ENCODE measurements at places on chromosomes 7 and 10.

GRCh38 chr10:123800289-123800688, 91.3 kb downstream of the CPXM2 start:
- DNase-seq = no peak

DNA sequence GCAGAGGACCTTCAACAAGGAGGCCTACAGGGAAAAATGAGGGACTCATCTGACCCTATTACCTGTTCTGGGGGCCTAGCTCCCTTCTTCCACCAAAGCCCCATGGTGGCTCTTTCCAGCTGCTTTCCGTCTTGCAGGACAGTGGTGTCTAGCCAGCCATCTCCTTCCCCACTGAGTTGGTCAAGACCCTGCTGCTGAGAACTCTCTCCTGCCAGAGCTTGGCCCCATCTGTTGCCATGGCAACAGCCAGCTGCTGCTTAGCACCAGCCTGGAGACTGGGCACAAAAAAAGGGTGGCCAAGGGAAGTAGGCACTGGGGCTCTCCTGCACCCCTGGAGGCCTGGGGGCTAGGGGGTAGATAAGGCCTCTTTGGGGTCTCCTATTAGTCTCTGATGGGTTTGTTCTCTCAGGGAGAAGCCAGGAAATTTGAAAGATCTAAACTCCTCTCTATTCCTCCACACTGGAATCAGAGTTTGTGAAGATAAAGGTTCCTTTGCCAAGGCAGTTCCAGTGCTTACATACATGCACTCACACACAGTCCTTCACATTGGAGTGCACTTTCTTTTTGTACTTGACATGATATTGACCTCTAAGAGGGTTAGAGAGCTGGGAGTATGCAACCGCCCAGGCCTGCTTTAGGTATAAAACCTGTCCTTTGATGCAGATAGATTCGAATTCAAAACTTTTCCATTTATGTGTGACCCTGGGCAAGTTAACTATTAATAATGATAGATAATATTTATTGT, 15.8 kb downstream of the TSPAN33 start:
- no peak for DNase-seq

DNA sequence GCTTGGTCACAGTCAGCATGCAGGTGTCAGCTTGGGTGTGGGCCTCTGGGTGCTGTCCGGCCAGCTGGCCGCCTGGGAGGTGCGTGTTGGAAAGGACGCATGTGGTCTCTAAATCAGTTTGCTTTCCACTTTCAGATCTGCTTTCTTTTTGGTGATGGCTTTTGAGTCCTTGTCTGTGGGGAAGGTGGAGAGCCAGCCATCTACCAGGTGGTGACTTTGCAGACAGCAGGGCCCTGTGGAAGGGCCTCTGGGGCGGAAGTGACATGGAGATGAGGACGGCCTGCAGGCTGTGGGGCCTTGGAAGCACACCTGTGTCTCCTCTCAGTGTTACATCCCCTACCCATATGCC, 59.4 kb downstream of the WDR37 start:
- no peak for DNase-seq

DNA sequence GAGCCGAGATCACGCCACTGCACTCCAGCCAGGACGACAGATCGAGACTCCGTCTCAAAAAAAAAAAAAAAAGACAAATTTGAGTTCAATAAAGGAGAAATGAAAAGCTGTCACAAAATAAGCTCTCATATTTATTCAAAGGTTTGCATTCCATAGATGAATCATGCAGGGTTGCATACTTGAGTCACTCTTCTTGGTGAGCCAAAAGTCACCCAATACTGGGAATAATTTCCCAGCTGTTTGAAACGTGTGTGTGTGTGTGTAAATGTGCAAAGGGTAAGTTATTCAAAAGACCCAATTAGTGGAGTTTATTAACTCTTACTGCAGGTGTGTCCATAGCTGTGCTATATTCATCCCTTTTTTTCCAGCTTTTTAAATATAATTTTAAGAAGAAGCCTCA, 297.7 kb downstream of the CCDC3 start:
- DNase-seq = no peak

DNA sequence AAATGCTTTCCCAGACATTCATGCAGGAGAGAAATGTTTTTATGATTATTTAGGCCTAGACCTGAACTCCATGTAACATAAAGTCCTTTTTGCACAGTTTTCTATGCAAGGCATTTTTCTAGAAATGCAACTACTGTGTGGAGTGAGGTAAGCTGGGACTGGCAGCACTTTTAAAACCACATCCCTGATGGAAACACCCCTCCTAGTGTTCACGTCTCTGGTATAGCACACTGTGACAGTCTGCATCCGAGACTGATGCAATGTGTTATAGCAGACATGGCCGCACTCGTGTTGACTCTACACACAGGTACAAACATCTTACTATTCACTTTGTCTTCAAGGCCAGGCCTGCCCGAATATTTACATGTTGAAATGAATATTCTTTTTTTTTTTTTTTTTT, 19.3 kb upstream of the ERCC6 start:
- DNase-seq = no peak

DNA sequence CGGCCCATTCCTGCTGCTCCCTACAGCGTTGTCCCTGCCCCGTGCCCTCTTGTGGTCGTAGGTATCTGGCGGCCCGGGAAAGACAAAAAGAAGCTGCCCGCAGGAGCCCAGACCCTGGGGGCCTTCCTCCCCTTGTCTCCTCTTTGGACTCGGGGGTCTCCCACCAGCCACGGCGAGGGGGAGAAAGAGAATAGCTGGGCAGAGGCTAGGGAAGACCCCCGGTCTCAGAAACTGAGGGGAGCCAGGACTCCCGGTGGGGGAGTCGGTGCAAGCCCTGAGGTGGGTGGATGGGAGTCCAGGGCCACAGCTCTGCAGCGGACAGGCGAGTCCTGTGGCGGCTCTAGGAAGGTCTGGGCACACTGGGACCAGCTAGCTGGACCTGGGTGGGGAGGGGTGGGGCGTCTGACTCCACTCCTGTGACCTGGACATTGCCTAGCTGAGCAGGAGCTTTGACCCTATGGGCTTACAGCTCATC, 1.3 kb upstream of the SH2D4B start:
- DNase-seq = no peak

DNA sequence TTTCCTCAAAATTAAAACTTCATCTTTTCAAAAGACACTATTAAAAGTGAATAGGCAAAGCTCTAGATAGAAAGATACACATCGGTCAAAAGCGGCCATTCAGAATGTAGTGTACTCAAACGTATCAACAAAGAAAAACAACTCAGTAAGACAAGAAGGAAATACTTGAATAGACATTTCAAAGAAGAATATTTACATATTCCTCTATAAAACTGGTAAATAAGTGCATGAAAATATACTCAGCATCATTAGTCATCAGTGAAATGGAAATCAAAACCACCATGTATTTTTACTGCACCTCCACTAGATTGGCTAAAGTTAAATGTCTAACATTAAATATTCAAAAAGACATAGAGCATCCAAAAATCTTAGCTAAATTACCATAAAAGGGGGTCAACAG, 551.1 kb upstream of the SORCS1 start:
- no peak for DNase-seq
